Transverse colon (tissue), 4 donors: ENCODE measurements at places on chromosomes 12 and 14. TPM values are rescaled to one million over a fixed set of nuclear protein-coding genes. Genes with fewer than 3 reads are reported as not detected.

DNA sequence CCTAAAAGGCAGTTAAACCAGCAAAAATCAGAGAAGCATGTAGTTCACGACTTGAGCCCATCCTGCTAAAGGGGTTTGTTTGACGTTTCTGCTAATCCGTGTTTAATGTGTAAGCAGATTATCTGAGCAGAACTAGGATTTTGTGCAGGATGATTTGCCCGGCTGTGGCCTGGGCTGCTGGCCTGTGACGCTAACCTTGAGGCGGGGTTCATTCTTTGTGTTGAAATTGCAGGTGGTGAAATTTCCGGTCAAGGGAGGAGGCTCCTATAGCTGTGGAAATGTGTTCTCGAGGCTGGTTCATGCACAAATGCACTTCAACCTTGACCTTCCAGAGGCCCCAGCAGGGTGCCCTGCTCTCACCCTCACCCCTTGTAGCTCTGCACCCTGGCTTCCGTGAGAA is 63.7 kb downstream of the SLC24A4 start:
- no peaks in the 10 kb centered on the region for H3K4me1 ChIP-seq
- DNase-seq, result no peak
- H3K36me3 ChIP-seq, result no peaks in the 10 kb centered on the region

- H3K27me3 ChIP-seq, result no peaks in the 10 kb centered on the region
- DNase-seq, result peak; percentile 18
- no peak overlapping the region for H3K4me3 ChIP-seq
- no peaks in the 10 kb centered on the region for H3K36me3 ChIP-seq
- H3K27ac ChIP-seq, result peak overlapping the region; percentile 65
Measured at GRCh38 chr14:67934087-67934486, 114.5 kb downstream of the RAD51B start.

GRCh38 chr12:74119811-74120362 is 417.7 kb upstream of the ATXN7L3B start:
- no peak overlapping the region for H3K27ac ChIP-seq
- no peaks in the 10 kb centered on the region for H3K27me3 ChIP-seq
- no peak overlapping the region for H3K4me3 ChIP-seq
- no peaks in the 10 kb centered on the region for H3K36me3 ChIP-seq

- H3K36me3 ChIP-seq, result no peaks in the 10 kb centered on the region
- H3K4me1 ChIP-seq, result no peaks in the 10 kb centered on the region
- no peak overlapping the region for H3K4me3 ChIP-seq
- H3K27ac ChIP-seq, result no peak overlapping the region
Measured at GRCh38 chr12:100963381-100963780, 168.8 kb downstream of the ANO4 start.

OR11H7 gene
- total RNA-seq, result not detected

GRCh38 chr12:115451151-115451779 is 767.3 kb upstream of the TBX3 start:
- H3K4me3 ChIP-seq, result peak overlapping the region; percentile 47
- H3K27me3 ChIP-seq, result peaks cover 9% of the 10 kb centered on the region
- H3K36me3 ChIP-seq, result no peaks in the 10 kb centered on the region
- H3K4me1 ChIP-seq, result peaks cover 7% of the 10 kb centered on the region
- no peak for DNase-seq

DNA sequence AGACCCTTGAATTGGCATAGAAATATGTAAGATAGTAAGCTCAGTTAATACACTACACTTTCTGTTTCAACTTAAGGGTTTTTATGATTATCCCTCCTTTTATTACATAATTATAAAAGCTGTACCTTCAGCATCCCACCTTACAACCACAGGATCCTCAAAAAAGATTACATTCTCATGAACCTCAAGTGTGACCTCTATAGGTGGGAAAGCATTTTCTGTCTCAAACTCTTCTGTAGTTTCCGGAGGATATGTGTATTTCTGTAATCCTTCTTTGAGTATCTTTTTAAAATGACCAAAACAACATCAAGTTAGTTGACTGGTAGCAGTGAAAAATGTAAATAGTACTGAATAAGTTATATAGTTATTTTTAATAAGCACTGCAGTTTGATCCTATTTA is 75.9 kb downstream of the DNAI7 start:
- no peaks in the 10 kb centered on the region for H3K4me1 ChIP-seq
- no peak overlapping the region for H3K4me3 ChIP-seq
- no peak overlapping the region for H3K27ac ChIP-seq
- no peaks in the 10 kb centered on the region for H3K27me3 ChIP-seq
- H3K36me3 ChIP-seq, result no peaks in the 10 kb centered on the region
- DNase-seq, result no peak

LDHB gene
- 68.1 TPM for total RNA-seq

TDP1 gene
- 28.3 TPM for total RNA-seq

TSFM gene
- 21.2 TPM for total RNA-seq

GRCh38 chr12:56348776-56349175 is 10.1 kb downstream of the IL23A start:
- no peak for DNase-seq
- H3K36me3 ChIP-seq, result no peaks in the 10 kb centered on the region
- no peaks in the 10 kb centered on the region for H3K27me3 ChIP-seq
- H3K27ac ChIP-seq, result no peak overlapping the region

KLHL33 gene
- not detected for total RNA-seq

DNA sequence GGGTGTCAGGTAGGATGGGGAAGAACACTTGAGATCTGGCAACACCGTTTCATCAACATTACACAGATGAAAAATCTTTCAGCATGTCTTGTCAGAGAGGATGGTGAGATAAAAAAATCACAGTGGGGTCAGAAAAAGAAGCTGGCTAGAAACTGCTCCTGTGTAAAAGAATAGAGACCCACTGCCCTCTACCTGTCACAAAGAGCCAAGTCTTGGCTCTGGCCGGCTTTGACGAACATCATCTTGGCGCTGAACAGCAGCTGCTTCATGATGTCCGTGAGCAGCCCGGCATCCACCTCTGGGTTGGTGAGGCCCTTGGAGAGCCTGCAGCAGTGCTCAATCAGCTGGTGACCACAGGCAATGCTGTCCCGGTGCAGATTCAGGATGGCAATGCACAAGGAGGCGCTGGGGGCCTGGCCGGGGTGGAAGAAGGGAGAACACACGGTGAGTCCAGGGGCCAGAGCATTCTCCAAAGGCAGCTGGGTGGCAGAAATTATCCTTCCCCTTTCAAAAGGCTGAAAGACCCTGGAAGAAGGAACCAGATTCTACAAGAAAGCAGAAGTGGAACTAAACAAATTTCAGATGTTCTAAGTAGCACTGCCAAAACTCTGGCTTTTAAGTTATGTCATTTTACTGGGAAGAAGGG is 50.2 kb downstream of the ZFYVE26 start:
- peaks cover 36% of the 10 kb centered on the region for H3K36me3 ChIP-seq
- peak; percentile 14 for DNase-seq

RNF31 gene
- total RNA-seq, result 258 TPM

DNA sequence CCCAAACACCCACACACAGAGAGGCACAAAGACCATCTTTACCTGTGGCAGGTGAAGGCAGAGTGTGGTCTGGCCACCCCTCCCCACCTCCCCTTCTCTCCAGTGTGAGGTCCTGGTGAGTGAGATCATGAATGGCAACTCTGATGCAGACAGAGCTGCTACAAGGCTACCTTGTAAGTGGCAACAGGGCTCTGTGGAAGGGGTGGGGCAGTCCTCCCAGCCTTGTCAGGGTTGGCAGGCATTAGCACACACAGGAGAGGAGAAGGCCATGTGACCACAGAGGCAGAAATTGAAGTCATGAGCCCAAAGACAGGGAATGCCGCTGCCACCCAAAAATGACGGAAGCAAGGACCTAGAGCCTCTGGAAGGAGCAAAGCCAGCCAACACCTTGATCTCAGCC is 30.7 kb downstream of the VWF start:
- no peak overlapping the region for H3K4me3 ChIP-seq
- H3K27me3 ChIP-seq, result peaks cover 5% of the 10 kb centered on the region
- no peak for DNase-seq
- H3K4me1 ChIP-seq, result peaks cover 6% of the 10 kb centered on the region

TTC9 gene
- not detected for total RNA-seq

DNA sequence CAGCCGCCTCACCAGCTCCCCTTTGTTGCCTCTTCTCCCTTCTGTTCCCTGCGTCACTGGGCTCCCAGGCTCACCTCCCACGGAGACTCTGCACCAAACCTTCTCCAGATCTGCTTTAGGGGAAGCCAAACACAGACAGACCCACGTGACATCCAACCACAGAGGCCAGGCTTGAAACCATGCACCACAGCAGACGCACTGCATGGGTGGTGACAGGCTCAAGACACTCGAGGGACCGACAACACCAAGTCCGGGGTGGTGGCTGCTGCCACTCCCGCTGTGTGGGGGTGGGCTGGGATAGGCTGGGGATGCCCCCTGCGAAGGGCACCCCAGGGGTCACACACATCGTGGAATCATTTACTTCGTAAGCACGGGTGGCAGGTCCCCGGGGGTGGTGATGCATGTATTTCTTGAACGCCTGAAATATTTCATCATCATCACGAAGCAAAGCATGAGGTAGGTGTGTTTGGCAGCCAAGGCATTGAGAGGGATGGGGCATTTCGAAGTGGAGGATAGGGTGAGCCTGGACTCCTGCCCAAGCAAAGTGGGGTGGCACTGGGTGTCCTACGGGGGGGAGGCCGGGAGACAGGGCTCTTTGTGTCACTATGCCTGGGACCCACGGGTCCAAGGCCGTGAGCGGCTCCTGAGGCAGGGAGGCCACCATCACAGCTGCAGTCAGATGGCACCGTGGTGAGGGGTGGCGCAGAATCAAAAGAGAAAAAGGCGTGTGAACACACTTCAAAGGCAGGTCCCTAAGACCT is 66.8 kb upstream of the RFLNA start:
- H3K4me1 ChIP-seq, result peaks cover 12% of the 10 kb centered on the region
- no peaks in the 10 kb centered on the region for H3K27me3 ChIP-seq
- H3K27ac ChIP-seq, result no peak overlapping the region
- H3K4me3 ChIP-seq, result no peak overlapping the region

TMEM52B gene
- not detected for total RNA-seq

- no peak overlapping the region for H3K4me3 ChIP-seq
- H3K4me1 ChIP-seq, result no peaks in the 10 kb centered on the region
- H3K27me3 ChIP-seq, result no peaks in the 10 kb centered on the region
- no peak overlapping the region for H3K27ac ChIP-seq
Measured at GRCh38 chr14:78530078-78530477, 359.9 kb downstream of the NRXN3 start.

KRT73 gene
- not detected for total RNA-seq

EML1 gene
- total RNA-seq, result 20.6 TPM

GRCh38 chr14:103544388-103545218 is 15.6 kb downstream of the TRMT61A start:
- peaks cover 50% of the 10 kb centered on the region for H3K4me1 ChIP-seq
- H3K27ac ChIP-seq, result peak overlapping the region; percentile 86
- H3K4me3 ChIP-seq, result no peak overlapping the region
- DNase-seq, result peak; percentile 51
- no peaks in the 10 kb centered on the region for H3K36me3 ChIP-seq
- no peaks in the 10 kb centered on the region for H3K27me3 ChIP-seq

SRRM4 gene
- total RNA-seq, result not detected

LPAR5 gene
- 50.1 TPM for total RNA-seq

DNA sequence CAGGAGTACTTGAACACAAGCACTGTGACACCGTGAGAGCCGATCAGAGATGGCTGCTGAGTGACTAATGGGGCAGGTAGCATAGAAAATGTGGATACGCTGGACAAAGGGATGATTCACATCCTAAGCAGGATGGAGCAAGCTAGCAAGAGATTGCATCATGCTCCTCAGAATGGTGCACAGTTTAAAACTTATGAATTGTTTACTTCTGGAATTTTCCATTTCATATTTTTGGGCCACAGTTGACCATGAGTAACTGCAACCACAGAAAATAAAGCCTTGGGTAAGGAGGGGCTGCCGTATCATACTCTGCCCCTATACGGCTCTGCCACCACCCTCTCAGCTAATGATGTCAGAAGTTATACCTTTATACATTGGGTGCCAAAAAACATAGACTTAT is 23.3 kb upstream of the MARK3 start:
- DNase-seq, result no peak
- no peaks in the 10 kb centered on the region for H3K4me1 ChIP-seq
- H3K27ac ChIP-seq, result no peak overlapping the region
- H3K36me3 ChIP-seq, result no peaks in the 10 kb centered on the region
- H3K4me3 ChIP-seq, result no peak overlapping the region

PFKM gene
- 21.7 TPM for total RNA-seq
